ENCODE measurements at places on chromosomes 2 and 18.

- no peak for DNase-seq
Observed at GRCh38 chr2:11242542-11243174, 87.4 kb downstream of the SLC66A3 start.

DNA sequence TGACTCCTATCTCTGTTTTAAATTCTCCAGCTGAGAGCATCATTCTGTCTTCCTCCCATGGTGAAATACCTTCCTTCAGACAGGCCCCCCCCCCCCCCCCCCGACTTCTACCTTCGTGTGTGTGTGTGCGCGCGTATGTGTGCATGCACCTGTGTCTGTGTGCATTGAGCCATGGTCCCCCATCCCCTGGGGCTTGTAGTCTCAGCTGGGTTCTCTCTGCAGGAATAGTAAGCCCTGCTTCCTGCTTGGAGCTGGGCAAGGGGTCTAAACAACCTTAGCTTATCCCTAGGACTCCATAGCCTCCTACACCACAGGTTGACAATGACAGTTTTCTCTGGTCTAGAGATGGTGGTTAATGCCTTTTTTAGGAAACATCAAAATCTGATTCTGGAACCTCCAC, 427.5 kb upstream of the KLHL29 start:
- DNase-seq = no peak

DNA sequence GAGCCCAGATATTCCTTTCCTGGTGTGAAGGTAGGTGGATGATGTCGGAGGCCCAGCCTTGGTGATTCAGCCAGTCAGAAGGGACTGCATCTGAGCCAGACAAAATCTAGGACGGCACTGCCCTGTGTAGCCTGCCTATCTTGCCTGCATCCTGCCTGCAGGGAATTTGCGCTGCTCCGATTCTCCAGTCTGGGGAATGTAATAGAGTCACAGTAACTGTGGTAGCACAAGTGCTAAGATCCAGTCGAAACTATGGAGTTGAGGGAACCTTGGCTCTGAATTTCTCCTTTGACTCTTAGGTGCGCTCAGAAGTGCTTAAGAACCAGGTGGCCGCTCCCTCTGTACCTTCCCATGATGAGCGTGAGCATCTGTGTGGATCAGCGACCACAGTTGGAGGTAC, 15.9 kb downstream of the IL36B start:
- no peak for DNase-seq

DNA sequence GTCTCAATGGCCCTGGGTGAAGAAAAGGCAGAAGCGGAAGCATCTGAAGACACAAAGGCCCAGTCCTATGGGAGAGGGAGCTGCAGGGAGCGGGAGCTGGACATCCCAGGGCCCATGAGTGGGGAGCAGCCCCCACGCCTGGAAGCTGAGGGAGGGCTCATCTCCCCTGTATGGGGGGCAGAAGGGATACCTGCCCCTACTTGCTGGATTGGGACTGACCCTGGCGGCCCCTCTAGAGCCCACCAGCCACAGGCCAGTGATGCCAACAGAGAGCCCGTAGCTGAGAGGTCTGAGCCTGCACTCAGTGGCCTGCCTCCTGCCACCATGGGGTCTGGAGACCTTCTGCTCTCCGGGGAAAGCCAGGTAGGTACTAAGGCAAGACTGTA, 13.2 kb downstream of the CEP68 start:
- DNase-seq = no peak

GRCh38 chr2:26144031-26144430, 28.9 kb upstream of the GAREM2 start:
- no peak for DNase-seq

Measured in RWPE2 (cell line).